Astrocyte of the spinal cord (primary cell): ENCODE measurements at places on chromosomes 12 and 14.

DNA sequence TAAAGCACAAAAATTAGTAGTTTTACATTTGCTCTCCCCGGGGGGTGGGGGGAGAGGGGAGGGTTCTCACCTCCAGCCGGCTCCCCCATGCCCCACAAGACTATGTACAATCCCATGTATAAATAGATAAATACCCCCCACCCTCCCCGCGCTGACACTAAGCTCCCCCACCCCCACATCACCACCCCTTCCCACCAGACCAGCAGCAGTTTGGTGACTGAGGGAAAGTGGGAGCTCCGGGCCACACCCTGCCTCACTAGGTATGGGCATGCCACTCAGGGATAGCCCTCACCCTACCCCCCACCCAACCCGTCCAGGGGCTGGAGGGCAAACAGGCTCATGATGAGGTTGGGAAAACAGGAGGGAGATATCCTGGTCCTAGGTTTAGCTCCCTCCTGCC is 1.9 kb upstream of the PRKAG1 start:
- DNase-seq, result no peak

- no peak for DNase-seq
Observed at GRCh38 chr14:20719777-20720176, 25.9 kb upstream of the EDDM3A start.

- no peak for DNase-seq
Observed at GRCh38 chr14:75217508-75218206, 41.2 kb upstream of the TMED10 start.

GRCh38 chr12:124399622-124400021 is 104.7 kb downstream of the RFLNA start:
- DNase-seq, result no peak

GRCh38 chr14:104016873-104017650 is 68.4 kb upstream of the ASPG start:
- DNase-seq, result no peak
